Uterus (tissue), 4 donors: ENCODE measurements at places on chromosomes 4 and X. TPM values are rescaled to one million over a fixed set of nuclear protein-coding genes. Genes with fewer than 3 reads are reported as not detected.

DNA sequence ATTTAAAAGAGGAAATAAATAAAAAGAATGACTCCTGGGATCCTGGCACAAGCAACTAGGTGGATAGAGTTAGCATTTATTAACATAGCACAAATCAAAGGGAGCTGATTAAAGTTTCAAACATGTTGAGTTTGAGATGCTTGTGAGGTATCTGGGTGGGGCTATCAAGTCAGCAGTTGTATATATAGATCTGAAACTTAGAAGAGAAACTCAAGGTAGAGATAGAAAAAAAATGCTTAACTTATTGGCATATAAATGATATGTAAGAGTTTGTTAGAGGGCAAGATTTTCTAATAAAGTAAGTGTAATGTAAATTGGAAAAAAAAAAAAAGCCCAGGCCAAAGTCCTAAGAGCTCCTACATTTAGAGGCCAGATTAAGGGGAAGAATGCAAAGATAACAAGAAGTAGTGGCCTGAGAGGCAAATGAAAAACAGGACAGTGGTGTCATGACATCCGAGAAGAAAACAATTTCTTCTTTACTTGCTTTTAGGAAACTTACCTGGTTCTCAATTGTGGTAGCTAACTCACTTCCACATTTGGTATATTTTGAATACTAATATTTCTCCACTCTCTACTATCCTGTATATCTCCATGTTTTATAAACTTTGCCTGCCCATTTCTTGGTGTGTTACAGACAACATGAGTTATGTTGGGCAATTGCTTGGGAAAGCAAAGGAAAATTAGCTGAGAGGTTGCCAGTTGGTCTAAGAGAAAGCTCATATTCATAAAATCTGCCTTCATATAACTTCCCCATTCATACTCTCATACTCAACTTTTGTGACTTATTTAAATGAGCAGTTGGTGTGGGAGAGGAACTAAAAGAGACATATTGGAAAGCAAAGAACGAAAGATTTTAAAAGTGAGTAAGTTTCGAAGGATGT lies 169.2 kb downstream of the PARM1 start:
- no peaks in the 10 kb centered on the region for H3K27me3 ChIP-seq
- H3K27ac ChIP-seq: no peak overlapping the region
- H3K36me3 ChIP-seq: no peaks in the 10 kb centered on the region
- no peak overlapping the region for H3K4me3 ChIP-seq
- no peaks in the 10 kb centered on the region for H3K4me1 ChIP-seq
- no peak for DNase-seq

DNA sequence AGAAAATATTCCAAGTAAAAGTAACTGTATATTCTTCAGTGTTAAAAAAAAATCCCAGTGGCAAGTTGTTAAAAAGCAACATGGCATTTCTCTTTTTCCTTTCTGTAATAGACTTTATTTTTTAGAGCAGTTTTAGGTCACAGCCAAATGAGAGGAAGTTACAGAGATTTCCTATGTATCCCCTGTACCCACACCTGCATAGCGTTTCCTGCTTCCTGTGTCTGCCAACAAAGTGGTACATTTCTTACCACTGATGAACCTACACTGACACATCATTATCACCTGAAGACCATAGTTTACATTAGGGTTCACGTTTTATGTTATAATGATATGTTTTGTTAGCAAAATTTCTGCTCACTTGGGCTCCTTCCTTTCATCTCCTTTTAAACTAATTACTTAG lies 124.7 kb downstream of the GPAT3 start:
- no peak overlapping the region for H3K27ac ChIP-seq

DNA sequence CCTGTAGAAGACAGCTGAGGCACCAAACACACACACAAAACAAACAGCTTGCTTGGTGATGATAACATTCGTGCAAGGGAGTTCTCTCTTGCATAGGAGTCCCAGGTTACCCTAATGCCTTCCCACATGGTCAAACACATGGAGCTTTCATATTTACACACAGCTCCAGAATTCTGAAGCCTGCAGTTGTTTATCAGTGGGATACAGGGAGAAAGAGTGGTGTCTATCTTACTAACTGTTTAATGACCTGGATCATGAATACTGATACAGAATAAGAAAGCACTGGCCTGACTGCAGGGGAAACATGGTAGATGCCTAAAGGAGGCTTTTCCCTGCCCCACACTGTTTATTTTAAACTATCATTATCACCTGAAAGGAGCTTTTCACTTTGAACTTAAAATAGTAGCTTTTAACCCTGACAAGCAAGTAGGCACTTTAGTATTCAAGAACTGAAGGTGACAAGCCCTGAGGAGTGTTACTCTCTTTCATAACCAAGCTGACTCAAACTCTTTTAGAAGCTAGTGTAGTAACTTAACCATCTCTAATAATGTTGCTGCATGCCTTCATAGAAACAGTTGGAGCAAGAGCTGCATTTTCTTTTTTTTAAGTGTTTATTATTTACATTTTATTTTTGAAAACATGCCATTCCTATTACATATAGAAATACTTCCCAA lies 15.6 kb downstream of the TET2 start:
- H3K4me3 ChIP-seq: no peak overlapping the region
- H3K27ac ChIP-seq: no peak overlapping the region
- no peak for DNase-seq
- no peaks in the 10 kb centered on the region for H3K36me3 ChIP-seq

DNA sequence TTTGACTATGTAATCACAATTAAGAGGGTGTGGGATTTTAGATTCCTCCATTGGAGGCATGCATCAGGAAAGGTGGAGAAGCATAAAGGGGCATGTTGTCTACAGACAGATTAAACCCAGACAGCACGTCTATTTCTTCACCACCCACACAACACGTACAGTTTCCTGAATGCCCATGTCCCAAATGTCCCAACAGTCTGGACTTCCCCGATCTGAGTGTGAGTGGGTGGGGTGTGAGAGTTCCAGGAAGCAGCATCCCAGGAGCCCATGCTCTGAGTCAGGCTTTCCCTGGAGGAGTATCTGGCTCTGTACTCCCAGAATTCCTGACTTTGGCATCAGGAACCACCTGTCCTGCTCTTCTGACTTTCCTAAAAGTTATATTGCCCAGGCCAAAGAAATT lies 30.8 kb upstream of the NDP start:
- no peaks in the 10 kb centered on the region for H3K4me1 ChIP-seq
- H3K27me3 ChIP-seq: no peaks in the 10 kb centered on the region
- H3K27ac ChIP-seq: no peak overlapping the region
- H3K36me3 ChIP-seq: no peaks in the 10 kb centered on the region

GRCh38 chrX:101203761-101204351 lies 15.7 kb upstream of the DRP2 start:
- no peaks in the 10 kb centered on the region for H3K36me3 ChIP-seq
- DNase-seq: no peak
- no peak overlapping the region for H3K27ac ChIP-seq
- no peak overlapping the region for H3K4me3 ChIP-seq

DNA sequence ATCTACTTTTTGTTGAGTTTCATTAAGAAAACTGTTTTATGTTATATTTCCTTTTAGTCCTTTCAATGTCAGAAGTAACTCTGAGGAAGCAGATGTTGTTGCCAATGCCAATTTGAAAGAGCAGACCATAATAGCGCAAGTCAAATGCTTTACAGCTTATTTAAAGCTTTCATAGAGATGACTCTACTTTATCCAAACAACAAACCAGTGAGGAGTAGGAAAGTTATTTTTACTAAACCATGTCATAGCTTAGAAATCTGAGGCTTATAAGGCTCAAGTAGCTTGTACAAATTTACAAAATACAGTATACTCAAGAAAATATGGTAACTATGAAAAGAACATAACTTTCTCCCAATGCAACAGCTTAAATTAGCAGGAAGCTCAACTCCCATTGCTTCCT lies 40.1 kb upstream of the SPOCK3 start:
- no peak overlapping the region for H3K4me3 ChIP-seq
- no peaks in the 10 kb centered on the region for H3K36me3 ChIP-seq
- no peaks in the 10 kb centered on the region for H3K4me1 ChIP-seq
- no peak overlapping the region for H3K27ac ChIP-seq

- H3K4me3 ChIP-seq: no peak overlapping the region
- no peaks in the 10 kb centered on the region for H3K36me3 ChIP-seq
- no peaks in the 10 kb centered on the region for H3K27me3 ChIP-seq
- peaks cover 27% of the 10 kb centered on the region for H3K4me1 ChIP-seq
- H3K27ac ChIP-seq: peak overlapping the region; percentile 99
- DNase-seq: no peak
Observed at GRCh38 chr4:87050596-87050995, 115.8 kb downstream of the AFF1 start.

DNA sequence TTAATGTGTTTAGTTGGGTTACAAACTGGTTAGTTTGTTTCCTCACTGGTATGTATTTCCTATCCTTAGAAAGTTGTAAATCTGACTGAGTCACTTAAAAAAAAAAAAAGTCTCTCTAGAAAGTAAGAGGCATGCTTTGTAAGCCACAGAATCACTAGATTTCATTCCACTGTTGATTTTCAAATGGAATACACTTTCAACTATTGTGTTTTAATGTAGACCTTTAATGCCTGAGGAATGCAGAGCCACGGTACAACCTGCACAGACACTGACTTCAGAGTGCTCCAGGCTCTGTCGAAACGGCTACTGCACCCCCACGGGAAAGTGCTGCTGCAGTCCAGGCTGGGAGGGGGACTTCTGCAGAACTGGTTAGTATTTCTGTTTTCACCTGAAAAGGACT lies 88.6 kb downstream of the HHIP start:
- no peak overlapping the region for H3K4me3 ChIP-seq
- no peak for DNase-seq
- no peaks in the 10 kb centered on the region for H3K4me1 ChIP-seq
- no peak overlapping the region for H3K27ac ChIP-seq
- H3K36me3 ChIP-seq: no peaks in the 10 kb centered on the region
- H3K27me3 ChIP-seq: no peaks in the 10 kb centered on the region

DNA sequence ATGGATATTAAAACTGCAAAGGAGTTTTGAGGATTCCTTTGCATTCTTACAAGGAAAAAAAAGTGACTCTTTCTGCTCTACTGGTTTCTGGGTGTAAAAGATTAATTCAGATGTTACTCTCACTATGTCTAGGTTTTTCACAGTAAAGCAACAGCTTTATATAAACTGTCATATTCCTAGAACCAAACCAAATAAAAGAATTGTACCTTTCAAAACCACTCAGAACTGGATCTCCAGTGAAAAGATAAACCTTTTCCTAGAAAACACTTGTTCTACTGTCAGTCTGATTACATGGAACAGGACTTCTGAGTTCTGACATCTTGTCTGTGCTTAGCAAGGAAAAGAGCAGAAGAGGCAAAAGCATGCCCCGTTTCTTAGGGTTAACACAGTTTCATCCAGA lies 5.0 kb upstream of the PPID start:
- H3K36me3 ChIP-seq: no peaks in the 10 kb centered on the region
- no peaks in the 10 kb centered on the region for H3K27me3 ChIP-seq
- no peak overlapping the region for H3K27ac ChIP-seq
- no peak for DNase-seq

DNA sequence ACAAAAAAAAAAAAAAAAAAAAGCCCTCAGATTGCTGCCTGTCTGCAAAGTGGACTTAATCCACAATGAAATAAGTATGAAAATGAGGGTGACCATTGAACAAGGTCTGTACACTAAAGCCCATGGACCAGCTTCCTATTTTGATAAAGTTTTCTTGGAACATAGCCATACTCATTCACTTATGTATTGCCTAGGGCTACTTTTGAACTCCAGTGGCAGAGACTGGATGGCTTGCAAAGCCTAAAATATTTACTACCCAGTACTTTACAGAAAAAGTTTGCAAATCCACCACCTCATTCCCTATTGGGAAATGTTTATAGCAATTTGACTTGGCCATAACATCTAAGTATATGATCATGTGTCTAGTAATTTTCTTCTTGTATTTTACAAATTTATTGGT lies 481.7 kb downstream of the NAF1 start:
- no peak overlapping the region for H3K27ac ChIP-seq
- H3K27me3 ChIP-seq: no peaks in the 10 kb centered on the region
- H3K4me1 ChIP-seq: no peaks in the 10 kb centered on the region
- no peak for DNase-seq
- no peaks in the 10 kb centered on the region for H3K36me3 ChIP-seq
- no peak overlapping the region for H3K4me3 ChIP-seq

DNA sequence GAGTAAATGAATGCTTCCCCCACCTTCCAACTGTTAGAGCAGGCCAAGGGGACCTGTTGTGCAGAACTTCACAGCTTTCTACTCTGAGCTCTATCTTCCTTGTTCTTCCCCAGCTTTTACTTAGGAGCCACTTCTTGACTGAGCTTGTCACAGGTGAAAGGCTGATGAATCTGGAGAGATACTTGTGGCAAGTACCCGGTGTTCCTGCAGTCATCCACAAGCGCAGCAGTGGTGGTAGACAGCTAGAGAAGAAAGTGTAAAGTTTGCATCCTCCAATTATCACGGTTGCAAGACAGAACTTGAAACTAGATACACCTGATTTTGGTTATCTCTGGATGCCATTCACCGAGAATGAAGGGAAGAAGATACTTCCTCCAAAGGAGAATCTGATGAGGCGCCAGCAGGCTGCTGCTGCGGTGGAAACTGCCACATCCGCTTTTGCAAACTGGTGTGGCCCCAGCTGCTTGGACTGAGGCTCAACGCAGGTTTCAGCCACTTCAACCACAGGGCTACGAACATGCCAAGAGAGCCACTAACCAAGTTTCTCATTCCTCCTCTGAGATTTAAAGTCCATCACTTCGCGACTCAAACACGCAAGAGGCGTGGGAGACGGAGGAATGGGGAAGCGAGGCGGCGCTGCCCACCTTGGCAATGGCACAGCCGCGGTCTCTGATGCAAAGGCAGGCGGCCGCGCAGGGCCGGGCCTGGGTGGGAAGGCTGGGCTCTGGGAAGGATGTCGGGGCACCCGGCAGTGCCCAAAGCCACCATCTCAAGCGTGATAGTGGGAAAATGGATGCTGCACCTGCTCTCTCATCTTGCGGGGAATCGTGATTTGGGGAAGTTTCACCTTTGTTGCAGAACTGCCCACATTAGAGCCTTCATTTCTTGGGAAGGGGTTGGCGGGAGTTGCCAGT lies 1.3 kb upstream of the FHIP1A start:
- no peaks in the 10 kb centered on the region for H3K36me3 ChIP-seq
- no peaks in the 10 kb centered on the region for H3K4me1 ChIP-seq
- no peaks in the 10 kb centered on the region for H3K27me3 ChIP-seq
- peak; percentile 15 for DNase-seq
- H3K4me3 ChIP-seq: peak overlapping the region; percentile 53

- no peaks in the 10 kb centered on the region for H3K27me3 ChIP-seq
- peak overlapping the region; percentile 42 for H3K4me3 ChIP-seq
- H3K4me1 ChIP-seq: peaks cover 21% of the 10 kb centered on the region
- H3K27ac ChIP-seq: peak overlapping the region; percentile 53
- DNase-seq: peak; percentile 50
Observed at GRCh38 chr4:1008840-1009541, 2.4 kb upstream of the FGFRL1 start.

DNA sequence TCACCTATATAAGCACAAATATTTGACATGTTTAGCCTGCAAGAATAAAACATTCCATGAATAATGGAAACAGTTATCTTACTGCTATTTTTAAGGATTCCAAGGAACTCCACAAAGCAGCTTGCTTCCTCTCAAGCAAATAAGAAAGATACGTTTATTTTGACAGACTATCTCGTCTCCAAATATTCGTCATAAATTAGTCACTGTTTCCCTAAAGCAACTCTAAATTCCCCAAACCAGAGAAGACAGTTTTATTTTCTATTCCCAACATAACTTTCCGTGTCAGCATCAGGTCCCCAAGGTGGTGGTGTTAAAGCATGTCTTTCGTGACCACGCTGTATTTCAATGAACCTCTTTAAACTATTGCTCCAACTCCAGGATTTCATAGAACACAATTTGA lies 24.3 kb upstream of the DKK2 start:
- no peaks in the 10 kb centered on the region for H3K27me3 ChIP-seq
- no peak overlapping the region for H3K4me3 ChIP-seq
- H3K27ac ChIP-seq: no peak overlapping the region
- DNase-seq: no peak

The TBC1D19 gene
- total RNA-seq: 16.2 TPM

The TENM3 gene
- total RNA-seq: 61.5 TPM

The RTL5 gene
- total RNA-seq: 2.4 TPM

The CLDN22 gene
- total RNA-seq: not detected

The NKX3-2 gene
- not detected for total RNA-seq

The REELD1 gene
- total RNA-seq: not detected

The BEX1 gene
- total RNA-seq: 8.9 TPM
